Left lung (tissue), 14 donors: ENCODE measurements at places on chromosomes 5 and 9.

- DNase-seq = no peak
Measured at GRCh38 chr9:84670138-84671041, 861 bp downstream of the NTRK2 start.

GRCh38 chr5:178576591-178577351 lies 13.4 kb downstream of the COL23A1 start:
- no peak for DNase-seq

DNA sequence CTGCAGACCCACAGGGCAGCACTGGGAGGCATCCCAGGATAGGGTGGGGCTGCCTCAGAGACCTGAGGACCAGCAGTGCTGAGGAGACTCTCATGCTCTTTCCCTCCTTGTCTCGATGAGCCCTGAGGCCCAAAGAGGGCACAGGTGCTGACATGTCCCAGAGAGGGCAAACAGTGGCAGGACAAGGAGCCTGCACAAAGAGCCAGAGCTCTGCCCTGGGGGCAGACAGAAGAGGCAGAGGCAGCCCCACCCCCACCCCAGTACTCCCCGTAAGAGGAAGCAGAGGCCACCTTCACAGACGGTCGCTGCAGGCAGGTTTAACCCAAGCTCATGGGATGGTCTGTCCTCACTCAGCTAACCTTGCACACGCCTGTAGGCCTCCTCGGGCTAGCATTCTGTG lies 29.4 kb upstream of the TTLL11 start:
- DNase-seq = no peak

- peak; percentile 61 for DNase-seq
Measured at GRCh38 chr5:40755093-40755406, 711 bp downstream of the TTC33 start.

GRCh38 chr9:27193886-27194285 lies 84.9 kb downstream of the TEK start:
- no peak for DNase-seq

DNA sequence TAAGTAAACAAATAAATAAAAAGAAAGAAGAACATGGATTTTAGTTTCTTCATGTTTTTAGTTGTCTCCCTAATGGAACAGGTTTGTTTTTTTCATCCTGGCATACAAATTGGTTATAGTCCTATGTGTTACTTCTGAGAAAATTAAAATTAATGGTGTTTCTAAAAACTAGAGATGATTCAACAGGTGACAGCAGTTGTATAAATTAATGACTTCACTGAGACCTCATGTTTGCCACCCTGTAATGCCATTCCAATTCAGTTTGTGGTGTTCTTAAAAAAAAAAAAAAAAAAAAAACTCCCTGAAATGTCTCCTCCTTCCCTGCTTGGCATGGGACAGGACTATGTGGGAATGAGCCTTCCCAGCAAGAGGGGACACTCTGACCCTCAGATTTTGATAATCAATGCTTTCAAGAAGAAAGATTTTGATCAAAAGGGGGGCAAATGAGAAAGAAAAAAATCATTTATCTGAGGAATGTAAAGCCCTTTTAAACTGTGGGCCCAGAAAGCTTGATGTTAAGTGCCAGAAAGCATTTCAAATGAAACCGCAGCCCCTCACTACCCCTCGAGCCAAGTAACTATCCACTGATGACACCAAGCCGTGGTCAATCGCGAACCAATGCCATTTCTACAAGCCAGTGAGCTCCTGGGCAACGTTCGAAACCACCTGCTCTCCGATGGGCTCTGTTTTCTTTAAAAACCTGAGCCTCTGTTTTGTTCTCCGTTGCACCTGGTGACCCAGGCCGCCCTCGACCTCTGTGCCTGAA lies 941 bp downstream of the EXD3 start:
- no peak for DNase-seq

DNA sequence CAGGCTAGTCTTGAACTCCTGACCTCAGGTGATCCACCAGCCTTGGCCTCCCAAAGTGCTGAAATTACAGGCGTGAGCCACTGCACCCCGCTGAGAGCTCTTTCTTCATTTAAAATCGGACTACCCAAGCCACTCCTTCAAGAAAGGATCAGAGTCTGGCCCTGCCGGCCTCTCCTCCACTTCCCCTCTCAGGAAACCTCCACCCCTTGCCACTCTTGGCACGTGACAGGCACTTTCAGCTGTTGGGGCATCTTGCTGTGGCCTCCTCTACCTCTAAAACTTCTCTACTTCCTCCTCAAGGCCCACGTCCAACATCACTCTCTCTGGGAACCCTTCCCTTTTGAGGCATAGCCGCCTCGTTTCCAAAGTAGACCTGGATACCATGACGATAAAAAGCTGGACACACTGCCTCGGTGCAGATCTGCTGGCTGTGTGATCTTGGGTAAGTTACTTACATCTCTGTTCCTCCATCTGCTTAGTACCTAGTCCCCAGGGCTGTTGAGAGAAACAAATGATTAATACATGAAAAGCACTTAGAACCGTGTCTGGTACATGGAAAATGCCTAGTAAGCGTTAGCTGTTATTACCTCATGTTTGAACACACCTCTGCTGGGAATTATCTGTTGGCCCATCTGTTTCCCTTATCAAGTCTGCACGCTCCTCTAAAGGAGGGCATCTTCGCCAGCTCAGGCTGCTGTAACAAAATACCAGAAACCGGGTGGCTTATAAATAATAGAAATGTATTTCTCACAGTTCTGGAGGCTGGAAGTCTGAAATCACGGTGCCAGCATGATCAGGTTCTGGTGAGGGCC lies 55.3 kb downstream of the SMIM23 start:
- peak; percentile 83 for DNase-seq

GRCh38 chr9:110844121-110844520 lies 175.5 kb downstream of the MUSK start:
- no peak for DNase-seq

DNA sequence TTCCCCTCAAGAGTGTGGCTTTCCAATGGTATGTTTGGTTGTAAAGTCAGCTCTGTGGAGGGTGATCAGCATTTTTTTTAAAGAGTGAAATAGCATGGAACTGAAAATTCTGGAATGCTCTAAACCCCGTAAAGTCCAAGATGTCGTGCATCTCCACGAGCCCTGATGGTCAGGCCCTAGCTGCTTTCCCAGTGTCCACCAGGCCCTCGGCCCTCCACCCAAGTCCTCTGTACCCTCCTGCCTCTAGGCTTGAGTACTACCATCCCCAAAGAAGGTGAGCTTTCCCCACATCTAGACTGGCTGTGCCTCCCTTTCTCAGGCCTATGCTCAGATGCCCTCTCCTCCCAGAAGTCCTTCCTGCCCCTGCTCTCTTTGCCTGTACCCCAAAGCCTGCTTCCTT lies 280.3 kb downstream of the GADD45G start:
- no peak for DNase-seq

- DNase-seq = no peak
Measured at GRCh38 chr5:115774684-115775083, 41.8 kb downstream of the CDO1 start.

GRCh38 chr9:6805532-6805931 lies 47.8 kb downstream of the KDM4C start:
- DNase-seq = no peak

GRCh38 chr5:127963931-127964330 lies 119.6 kb upstream of the SLC12A2 start:
- DNase-seq = no peak

DNA sequence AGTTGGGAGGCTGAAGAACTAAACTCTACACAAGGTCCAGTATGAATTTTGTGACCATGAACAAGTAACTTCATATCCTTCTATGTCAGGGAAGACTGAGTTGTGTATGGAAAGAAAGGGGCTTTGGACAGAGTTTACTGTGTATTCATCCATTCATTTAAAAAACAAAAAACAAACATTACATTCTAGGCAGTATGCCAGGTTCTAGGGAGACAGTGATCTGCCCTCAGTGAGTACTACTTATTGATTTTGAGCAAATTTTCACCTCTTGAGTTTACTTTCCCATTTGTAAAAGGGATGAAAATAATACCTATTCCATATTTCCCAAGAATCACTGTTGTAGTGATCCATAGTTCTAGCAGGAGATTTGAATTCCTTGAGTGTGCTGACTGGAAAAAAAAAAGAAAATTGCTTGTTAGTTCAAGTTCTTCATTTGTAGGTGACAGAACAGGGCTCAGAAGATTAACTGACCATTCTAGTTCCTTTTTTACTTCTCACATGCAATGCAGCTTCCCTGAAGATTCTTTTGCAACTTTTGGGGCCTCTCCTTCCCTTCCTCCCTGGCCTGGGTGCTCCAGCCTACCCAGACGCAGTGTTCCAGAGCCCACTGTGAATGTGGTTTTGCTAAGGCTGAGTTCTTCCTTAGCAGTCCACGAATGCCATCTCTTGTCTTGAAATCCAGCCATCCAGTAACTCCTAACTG lies 2.6 kb upstream of the GAPVD1 start:
- DNase-seq = no peak

- DNase-seq = no peak
Measured at GRCh38 chr5:78956901-78957300, 28.2 kb downstream of the ARSB start.

DNA sequence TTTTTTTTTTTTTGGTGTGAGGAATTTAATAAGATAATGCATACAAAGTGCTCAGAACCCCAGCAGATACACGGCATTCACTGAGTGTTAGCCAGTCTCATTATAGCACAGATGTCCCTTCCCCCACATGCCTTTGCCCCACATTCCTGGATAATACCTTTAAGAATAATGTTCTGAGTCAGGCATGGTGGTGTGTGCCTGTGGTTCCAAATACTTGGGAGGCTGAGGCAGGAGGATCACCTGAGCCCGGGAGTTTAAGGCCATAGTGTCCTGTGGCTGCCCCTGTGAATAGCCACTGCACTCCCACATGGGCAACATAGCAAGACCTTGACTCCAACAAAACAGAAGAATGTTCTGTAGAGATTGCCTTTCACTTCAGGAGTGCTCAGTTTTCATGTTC lies 24.2 kb upstream of the ANKRD18A start:
- DNase-seq = no peak

DNA sequence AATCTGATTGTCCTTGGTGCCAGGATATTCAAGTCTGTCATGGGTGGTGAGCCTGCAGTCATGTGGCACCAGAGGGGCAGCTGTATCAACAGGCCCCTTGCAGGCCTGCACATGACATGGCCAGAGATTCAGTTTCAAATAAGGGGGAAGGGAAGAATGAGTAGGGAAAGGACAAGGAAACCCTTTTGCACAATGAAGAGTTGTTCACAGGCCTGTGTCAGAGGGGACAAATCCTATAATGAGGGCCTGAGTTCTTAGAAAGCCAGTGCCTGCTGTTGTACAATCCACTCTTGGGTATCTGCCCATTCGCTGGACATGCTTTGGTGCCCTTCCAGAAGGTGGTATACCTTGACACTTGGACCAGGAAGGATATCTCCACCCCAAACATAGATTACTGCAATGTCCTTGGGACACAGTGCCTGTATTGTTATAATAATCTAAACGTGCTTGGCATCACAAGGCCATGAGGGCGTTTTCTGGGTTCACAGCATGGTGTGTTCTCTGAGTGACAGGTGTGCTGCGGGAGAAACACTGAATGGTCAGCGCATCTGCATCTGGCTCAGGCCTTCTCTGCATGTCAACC lies 1.9 kb upstream of the TMEM171 start:
- DNase-seq = no peak

DNA sequence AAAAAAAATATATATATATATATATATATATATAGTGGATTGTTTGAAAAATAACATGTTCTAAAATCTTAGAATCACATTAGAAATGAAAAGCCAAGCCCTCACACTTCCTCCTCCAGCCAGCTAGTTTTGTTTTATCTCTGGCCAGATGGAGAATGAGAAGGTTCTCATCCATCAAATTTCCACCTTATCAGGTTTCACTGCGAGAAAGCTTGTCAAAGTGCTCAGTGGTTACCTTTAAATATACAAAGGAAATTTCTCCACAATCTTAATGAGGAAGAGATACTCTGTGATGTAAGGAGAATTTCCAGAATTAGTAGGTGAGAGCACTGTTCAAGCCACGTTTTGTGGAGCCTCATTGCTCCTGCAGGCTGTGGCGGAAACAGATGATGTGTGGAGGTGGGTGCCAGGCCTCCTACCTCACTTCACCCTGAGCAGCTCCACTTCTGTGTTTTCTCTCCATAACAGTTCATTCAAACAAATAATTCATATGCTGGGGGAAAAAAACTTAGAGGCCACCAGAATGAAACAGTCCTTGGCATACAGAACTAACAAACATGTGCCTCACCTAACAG lies 71.9 kb downstream of the CDK5RAP2 start:
- DNase-seq = no peak

DNA sequence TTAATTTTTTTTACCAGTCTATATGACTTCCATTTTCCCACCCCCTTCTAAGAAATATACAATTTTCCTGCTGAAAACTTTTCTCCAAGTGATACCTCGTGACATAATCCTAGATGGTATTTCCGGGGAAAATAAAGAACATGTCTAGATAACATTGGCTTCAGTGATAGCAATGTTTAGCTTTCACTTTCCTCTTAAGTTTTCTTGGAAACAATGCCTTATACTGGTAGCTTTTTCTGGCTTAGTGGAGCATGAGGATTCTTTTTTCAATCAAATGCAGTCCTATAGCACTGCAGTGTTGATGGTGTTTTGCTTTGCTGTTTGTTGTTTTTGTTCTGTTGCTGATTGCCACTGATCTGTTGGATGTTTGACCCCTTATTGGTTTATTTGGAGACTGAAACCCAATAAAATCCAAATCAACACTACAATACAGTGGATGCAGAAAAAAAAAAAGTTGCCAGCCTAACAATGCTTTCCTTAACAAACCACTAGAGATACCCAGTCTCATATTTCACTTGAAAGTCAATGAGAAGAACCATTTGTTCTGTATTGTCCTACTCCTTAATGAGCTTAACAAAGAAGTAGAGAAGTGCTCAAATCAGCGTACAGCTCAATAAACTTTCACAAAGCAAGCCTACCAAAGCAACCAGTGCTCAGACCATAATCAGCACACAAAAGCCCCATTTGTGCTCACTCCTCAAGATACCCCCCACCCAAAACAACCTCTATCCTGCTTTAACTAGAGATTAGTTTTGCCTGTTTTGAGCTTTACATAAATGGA lies 74.2 kb upstream of the GRAMD2B start:
- DNase-seq = no peak

DNA sequence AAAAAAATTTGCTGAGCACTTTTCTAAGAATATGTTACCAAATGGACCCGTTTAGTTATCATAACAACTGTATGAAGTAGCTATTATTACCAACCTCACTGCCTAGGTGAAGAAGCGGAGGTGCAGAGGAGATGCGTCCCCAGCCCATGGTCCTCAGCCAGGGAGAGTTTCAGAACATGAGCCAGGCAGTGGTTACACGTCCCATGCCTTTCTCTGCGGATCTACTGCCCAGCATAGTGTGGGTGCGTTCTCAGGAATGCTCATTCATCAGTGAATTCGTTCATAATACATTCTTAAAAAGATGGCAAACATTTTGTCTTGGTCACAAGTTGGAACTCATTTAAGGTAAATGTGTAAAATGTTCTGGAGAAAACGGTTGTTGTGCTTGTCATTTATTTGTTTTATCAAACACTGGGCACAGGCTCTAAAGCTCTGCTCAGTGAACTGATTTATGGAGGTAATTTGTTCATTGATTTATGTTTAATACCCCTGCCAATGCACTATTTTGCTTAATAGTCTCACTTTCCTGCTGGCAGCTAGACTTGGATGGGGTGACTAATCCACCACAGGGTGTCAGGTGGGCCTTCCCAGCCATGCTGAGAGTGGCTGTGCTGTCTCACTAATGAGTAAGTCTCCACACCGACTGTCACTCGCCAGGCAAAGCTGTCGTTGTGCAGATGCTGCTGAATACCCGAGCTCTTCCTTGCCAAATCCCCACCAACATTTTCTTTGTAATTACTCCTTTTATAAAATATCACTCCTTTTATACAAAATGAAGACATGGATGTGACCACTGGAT lies 248.8 kb downstream of the TENT4A start:
- no peak for DNase-seq
